HCEC 1CT (cell line): ENCODE measurements at places on chromosomes 4 and X.

GRCh38 chrX:19990151-19990555 is 708 bp downstream of the BCLAF3 start:
- peak; percentile 12 for DNase-seq

GRCh38 chr4:7770224-7771050 is 169.2 kb downstream of the AFAP1 start:
- DNase-seq = peak; percentile 7

- DNase-seq = no peak
Measured at GRCh38 chr4:68338625-68339024, 11.3 kb downstream of the YTHDC1 start.

- no peak for DNase-seq
Measured at GRCh38 chrX:153907456-153907855, 3.0 kb downstream of the AVPR2 start.

GRCh38 chr4:92270908-92271307 is 32.9 kb upstream of the GRID2 start:
- peak; percentile 1 for DNase-seq

DNA sequence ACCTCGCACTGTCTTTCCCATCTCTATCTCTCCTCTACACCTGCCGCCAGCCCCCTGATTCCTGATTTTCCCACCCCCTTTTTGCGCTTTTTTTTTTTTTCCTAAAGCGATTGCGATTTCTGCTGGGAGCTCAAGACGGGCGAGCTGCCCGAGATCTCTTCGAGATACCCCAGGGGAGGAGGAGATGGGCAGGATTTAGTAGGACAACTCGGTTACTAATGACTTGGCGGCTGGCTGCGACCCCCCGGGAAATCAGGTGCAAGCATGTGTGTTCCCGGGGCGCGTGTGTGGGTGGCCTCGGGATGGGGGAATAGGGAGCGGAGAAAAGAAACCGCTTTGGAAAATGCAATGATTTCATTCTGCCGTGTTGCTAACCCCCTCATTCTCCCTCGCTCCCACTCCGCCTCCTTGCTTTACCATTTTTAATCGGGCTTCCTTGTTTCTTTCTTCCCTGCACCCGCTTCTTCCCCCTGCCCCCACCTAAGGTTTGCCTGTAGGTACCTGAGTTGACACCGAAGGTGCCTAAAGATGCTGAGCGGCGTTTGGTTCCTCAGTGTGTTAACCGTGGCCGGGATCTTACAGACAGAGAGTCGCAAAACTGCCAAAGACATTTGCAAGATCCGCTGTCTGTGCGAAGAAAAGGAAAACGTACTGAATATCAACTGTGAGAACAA is 4.4 kb downstream of the SLITRK2 start:
- DNase-seq = no peak

DNA sequence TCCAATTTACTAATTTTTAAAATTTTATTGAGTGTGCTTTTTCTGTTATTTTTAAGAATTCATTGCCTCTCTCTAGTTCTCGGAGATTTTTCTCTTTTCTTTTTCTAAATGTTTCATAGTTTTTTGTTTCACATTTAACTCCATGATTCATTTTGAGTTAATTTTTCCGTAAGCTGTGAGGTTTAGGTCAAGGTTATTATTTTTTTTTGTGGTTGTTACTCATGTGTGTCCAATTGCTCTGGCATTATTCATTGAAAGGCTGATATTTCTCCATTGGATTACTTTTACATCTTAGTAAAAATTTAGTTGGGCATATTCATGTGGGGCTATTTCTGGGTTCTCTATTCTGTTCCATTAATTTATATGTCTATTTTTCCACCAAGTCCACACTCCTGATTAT is 220.8 kb downstream of the MID1IP1 start:
- peak; percentile 20 for DNase-seq

GRCh38 chr4:53688186-53688790 is 97.0 kb upstream of the LNX1 start:
- peak; percentile 96 for DNase-seq
